ENCODE measurements at places on chromosomes 6 and 20.
A peak's percentile ranks its signal among the peaks of the same experiment; 100 is the strongest.

DNA sequence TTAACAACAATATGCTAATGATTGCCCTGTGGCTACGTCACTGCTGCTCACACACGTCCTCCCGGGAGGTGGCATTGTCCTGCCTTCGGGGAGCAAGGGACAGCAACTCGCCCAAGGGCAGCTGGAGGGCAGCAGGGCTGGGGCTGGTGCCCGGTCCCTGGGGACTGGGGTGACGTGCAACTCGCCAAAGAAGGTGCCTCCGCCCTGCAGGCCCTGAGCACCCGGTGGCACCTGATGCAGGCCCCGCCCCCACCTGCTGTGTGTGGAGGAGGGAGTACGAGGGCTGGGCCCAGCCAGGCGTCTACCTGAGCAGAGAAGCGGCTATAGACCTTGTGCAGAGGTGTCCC is 64.8 kb upstream of the SLCO4A1 start:
- no peak for DNase-seq

DNA sequence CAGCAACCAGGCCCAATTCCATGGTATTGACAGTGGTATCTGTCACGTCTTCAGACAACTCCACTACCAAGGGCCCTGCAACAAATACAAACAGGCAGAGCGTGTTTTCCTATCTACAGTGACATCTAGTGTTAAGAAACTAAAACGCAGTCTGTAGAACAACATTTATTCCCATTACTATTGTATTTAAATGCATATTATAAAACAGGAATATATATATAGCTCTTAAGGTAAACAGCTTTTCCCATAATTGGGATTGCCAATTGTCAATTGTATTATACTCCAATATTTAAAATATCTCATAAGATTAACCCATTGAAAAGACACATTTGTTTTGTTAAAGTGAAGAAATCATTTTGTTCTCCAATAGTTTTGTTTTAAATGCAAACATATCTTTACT is 97.2 kb downstream of the KIF16B start:
- DNase-seq = no peak

DNA sequence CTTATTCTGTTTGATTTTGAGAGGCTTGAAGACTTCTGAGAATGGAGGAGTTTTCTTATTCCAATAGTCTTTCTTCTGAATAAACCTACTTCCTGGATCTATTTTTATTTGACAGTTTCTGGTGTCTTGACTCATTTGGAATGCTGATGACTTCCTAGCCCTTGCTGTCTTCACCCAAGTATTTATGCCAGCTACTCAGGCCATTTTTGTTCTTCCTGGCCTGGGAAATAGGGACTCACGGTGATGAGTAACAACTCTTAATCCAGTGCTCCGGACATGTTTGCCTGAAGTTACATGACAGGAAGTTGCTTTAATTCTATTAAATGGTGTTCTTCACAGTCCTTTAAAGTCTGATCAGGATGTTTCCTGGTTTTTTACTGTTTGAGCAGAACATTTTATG is 272.1 kb upstream of the EYS start:
- DNase-seq = no peak

- peak; percentile 70 for DNase-seq
Observed at GRCh38 chr6:125904871-125905270, 51.7 kb upstream of the HINT3 start.

GRCh38 chr6:144347933-144348332 is 62.8 kb downstream of the UTRN start:
- no peak for DNase-seq

- no peak for DNase-seq
Observed at GRCh38 chr6:43493833-43494232, 16.3 kb downstream of the LRRC73 start.

DNA sequence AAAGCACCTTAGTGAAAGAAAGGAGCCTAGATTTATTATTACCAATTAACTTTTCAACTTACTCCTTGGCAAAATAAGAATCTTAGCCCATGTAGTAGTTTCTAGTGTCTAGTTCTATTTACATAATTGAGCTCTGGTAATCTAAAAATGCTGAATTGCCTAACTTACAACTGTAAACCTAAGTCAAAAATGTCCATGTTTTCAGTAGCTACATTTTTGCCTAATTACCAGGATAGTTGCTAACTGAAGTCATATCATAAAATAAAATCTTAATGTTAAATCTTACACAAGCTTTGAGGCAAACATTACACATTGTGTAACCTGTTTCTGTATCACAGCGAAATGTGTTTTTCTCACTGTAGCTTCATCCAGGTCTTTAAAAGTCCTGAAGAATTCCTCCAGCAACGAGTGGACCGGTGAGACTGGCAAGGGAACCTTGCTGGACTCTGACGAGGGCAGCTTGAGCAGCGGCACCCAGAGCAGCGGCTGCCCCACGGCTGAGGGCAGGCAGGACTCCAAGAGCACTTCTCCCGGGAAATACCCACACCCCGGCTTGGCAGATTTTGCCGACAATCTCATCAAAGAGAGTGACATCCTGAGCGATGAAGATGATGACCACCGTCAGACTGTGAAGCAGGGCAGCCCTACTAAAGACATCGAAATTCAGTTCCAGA is 7.6 kb upstream of the CLDN20 start:
- DNase-seq = no peak

- DNase-seq = no peak
Observed at GRCh38 chr6:165985281-165985805, 182.3 kb downstream of the TBXT start.

- DNase-seq = no peak
Observed at GRCh38 chr20:41005361-41005729, 23.3 kb upstream of the TOP1 start.

- no peak for DNase-seq
Observed at GRCh38 chr6:151443911-151444621, 7.9 kb downstream of the RMND1 start.

DNA sequence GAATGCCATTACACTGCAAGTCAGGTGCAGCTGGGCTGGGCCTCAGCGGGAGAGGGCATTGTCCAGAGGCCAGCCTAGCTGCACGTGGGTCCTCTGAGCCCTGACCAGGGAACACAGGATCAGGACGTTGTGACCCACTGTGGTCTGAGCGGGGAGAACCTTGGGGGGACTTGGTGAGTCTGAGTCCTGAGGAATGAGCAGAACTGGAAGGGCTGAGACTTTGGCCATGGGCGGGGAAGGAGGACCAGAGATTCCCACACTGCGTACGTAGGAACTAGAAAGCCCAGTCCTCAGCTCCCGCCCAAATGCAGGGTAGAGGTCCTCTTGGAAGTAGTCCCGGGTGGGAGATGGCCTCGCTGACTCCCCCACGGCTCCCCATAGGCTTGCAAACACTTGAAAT is 42.5 kb downstream of the GABRR2 start:
- no peak for DNase-seq

DNA sequence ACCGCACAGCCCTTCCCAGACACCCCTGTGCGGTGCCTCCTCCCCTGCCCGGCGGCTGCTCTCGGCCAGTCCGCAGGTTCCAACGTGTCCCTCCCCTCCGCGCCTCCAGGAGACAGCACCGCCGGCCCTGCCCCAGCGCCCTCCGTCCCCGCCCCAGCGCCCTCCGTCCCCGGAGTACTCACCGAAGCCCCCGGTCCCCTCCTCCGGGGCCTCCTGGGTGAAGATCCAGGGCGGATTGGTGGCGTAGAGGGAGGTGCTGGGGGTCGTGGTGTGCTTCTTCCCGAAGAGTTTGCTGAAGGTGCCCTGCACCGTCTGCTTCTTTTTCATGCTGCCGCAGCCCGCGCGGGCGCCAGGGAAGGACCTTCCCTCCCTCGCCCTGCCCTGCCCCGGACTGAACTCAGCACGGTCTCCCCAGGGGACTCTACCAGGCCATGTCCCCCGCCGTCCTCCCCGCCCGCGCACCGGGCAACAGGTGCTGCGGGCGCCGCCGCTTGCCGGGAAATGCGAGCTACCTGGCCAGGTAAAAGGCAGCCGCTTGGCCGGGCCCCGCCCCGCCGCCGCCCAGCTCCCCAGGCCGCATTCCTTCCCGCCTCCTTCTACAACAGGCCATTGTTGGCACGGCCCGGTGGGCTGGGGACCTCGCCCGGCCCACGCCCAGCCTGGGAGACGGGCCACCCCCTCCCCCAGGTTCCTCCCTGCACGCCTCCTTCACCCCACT is at the start of gene C6orf132:
TSS of gene C6orf132 (minus strand) at position 503 of the 718 bp plus-strand sequence. CDS start at position 327, 176 bp downstream.
- DNase-seq = no peak

DNA sequence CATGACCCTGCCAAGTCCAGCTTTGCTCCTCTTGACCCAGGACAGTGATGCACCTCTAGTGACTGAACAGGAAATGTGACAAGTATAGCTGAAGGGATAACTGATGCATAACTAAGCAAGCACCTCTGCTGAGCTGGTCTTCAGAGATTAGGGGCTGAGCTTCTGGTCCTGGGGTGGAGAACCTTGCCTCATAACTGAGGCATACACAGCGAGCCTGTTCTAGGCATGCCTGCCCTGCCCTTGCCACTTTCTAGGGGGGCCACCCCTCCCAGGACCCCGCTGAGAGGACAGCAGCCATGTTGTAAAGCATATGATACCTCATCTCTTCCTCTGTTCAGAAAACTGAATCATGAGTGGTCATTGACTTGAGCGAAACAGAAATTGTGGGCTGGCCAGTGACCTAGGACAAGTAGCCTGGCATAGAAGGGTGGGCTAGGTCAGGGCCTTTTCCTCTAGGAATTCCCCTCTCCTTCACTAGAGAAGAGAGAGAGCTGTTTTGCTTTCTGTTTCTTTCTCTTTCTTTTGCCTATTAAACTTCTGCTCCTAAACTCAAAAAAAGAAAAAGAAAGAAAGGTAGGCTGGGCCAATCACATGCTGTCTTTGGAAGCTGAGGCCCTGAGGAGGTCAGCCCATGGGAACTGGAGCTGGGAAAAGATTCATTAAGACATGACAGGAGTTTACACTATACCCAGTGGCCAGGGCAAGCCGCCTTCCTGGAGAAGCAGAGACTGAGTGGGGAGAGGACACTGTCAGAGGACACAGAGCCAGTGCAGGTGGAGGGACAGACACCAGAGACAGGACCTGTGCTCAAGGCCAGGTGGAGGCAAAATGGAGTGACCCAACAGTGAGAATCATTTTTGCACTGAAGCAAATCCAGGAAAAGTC is 23.1 kb downstream of the ALDH5A1 start:
- no peak for DNase-seq

DNA sequence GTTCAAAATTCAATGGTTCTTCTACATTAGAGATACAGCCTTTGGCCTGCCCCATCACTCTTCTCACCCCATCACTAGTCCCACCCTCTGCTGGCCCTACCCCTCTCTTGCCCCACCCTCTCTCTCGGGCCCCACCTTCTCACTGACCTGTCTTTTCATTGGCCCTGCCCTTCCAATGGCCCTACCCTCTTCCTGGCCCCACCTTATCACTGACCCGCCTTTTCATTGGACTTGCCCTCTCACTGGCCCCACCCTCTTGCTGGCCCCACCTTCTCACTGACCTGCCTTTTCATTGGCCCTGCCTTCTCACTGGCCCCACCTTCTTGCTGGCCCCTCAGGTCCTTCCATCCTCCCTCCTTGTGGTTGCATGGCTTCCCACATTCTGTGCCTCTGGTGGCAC is 107.2 kb upstream of the PLEKHG1 start:
- DNase-seq = no peak

- no peak for DNase-seq
Observed at GRCh38 chr6:122569230-122569771, 40.9 kb upstream of the PKIB start.

GRCh38 chr6:78117966-78118365 is 465.1 kb downstream of the MEI4 start:
- DNase-seq = no peak

- no peak for DNase-seq
Observed at GRCh38 chr20:33407251-33407650, 5.9 kb upstream of the CDK5RAP1 start.

DNA sequence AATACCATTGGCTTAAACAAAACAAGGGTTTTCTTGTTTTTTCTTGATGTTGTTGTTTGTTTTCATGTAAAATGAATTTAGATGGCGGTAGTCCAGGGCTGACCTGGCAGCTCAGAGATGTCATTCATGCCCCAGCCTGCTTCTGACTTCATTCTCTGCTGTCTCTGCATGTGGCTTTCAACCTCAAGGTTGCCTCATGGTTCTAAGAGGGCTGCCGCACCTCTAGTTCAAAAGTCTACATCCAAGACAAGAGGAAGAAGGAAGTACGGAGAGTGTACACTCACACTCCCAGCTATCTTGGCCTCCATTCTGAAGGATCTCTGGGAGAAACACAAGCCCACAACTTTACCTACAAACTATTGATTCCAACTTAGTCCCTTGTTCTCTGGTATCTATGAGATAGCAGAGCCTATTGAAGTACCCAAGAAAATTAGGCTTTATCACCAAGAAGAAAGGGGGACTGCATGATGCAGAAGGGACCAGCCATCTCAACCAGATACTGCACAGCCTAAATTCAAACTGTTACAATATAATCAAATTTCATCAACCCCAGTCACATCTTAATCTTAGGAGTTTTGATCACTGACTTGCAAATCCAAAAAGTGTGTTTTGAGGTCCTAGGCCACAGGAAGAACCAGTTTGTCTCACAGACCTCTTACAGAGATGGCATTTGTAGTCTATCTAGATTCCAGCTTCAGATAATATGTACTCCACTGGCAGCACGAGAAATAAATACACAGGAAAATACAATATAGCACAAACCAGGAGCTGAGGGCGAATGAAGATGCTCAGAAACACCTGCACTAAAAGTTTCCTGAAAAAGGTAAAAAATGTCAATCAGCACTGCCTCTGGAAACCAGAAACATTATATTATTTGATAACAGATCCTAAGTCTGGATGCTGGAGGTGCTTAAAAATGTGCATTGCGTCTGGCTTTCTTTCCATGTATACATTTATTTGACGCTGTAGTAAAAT is 866 bp upstream of the BTN3A3 start:
- DNase-seq = no peak

- no peak for DNase-seq
Observed at GRCh38 chr20:8798505-8798904, 270.4 kb upstream of the PLCB4 start.

- DNase-seq = no peak
Observed at GRCh38 chr20:14711652-14712051, 374.2 kb upstream of the FLRT3 start.

- peak; percentile 74 for DNase-seq
Observed at GRCh38 chr6:119138906-119139541, 60.6 kb upstream of the FAM184A start.

DNA sequence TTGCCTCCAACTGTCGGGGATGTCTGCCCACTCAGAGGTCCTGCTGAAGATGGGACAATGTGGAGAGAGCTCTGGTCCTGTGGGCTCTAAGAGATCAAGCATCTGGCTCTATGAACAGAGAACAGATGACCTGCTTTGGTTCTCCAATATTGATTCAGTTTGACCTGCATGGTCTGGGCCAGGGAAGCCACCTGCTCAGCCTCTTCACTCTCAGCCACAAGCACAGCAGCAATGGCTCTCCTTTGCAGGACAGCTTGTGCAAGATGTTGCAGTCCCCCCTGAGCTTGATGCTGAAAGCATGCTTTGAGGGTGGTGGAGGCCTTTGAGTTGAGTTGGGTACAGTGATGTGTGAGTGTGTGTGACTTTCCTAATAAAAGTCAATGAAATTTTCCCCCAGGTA is 18.6 kb upstream of the MCM3 start:
- no peak for DNase-seq

- no peak for DNase-seq
Observed at GRCh38 chr20:40659567-40659966, 29.5 kb downstream of the MAFB start.

All from natural killer cell treated with Interleukin-12 subunit alpha and Interleukin-12 subunit beta and Interleukin-15 and Interleukin-18, amount 100 ng/mL, for 72 hours (primary cell).